ENCODE measurements at places on chromosomes 5 and 9.
A peak's percentile ranks its signal among the peaks of the same experiment; 100 is the strongest.

GRCh38 chr5:64594025-64594424 lies 88.2 kb downstream of the RGS7BP start:
- no peak for DNase-seq

GRCh38 chr9:115845648-115846312 lies 307.8 kb upstream of the PAPPA start:
- DNase-seq: peak; percentile 28

DNA sequence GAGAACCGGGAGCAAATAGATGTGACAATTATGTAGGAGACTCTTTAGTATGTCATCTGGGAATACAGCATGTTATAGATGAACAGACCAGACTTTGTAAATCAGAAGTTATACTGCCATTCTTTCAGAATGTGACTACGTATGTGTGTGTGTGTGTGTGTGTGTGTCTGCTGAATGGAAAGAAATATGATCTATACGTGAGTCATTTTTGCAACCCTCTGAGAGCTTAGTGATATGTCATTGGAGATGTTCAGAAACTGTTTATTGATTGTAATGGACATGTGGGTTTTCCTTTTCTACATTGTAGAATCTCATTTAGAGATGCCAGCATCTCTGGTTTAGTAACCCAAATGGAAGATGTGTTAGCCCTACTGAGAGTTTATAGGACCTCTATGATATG lies 731.5 kb downstream of the TLE1 start:
- no peak for DNase-seq

DNA sequence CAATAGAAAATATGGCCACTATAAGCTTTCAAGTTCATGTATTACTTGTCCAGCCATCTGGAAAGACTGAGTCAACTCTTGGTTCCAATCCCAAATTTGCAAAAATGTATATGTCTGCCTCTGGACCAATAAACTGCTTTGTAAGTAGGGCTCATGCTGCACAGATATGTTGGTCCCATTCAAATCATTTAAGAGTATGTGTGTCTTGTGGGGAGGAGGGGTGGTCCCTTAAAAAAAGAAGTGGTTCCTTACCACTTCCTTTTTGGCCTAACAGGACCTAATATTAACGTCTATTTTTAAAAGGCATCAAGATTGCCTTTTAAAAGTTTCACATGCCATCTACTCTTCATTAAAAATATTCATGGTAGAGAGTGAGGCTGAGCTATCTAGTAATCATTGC lies 214.9 kb downstream of the KCTD16 start:
- no peak for DNase-seq

DNA sequence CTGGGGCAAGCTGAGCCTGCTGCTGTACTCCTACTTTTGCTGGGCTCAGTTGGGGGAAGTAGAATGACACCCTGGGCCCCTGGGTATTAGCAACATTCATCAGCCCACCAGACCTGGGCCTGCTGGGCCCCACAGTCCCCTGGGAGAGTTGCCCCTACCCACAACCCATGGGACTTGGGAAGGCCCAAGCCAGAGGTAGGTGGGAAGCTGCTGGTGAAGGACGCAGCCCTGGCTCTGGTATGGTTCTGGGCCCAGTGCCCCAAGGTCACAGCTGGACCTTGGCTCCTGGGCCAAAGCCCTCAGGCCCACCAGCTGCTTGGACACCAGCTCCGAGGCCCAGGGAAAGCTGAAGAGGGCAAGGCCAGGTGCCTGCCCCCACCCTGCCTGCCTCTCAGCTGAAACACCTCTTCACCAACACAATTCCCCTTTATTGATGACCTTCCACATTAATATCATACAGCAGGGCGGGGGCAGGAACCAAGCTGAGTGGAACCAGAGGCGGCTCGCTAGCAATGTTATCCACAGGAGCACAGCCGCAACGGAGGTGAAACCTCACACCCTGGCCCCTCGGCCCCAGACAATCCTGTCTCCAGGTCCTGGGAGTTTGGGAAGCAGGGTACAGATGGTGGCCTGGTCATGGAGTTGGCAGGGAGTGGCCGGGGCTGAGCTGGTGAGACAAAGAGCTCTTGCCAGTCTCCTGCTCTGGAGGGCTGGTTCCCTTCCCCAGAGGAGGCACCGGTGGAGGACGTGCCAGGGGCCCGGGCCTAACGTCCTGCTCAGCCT lies 13.7 kb downstream of the DOLPP1 start:
- no peak for DNase-seq

GRCh38 chr5:95996904-95997723 lies 35.5 kb upstream of the ELL2 start:
- no peak for DNase-seq

DNA sequence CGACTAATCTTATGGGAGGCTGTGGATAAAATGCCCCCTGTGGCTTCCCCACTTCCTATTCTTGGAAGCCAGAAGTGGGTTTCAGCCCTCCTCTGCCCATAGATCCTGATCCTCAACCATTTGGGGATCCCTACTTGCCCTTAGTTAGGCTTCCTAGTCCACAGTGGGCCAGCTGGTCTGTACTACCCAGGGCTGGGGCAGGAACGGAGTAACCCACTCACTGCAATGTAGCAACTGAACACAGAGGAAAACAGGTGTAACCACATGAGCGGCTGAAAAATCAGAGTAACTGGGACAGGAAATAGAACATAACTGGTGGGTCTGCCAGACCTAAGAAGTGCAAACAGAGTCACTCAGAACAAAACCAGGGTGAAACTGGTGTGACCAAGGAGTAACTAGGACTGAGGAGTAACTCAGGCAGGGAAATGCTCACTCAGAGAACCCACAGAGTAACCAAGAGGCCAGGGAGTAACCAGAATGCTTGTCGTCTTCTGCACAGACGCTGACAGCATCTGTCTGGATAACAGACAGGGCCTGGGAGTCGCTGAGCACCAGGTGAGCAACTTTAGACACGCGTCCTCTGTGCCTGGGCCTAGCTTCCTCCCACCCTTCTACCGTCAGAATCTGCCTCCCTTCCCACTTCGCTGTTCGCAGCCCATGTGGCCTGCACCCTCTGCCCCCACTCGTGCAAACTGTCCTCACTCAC lies 1.0 kb downstream of the AQP3 start:
- DNase-seq: no peak

GRCh38 chr5:95087816-95088317 lies 197.0 kb downstream of the MCTP1 start:
- no peak for DNase-seq

- DNase-seq: no peak
These were observed 32.9 kb downstream of the PALM2AKAP2 start for GRCh38 chr9:109812818-109813281.

- no peak for DNase-seq
These were observed 32.1 kb downstream of the RAI14 start for GRCh38 chr5:34688015-34688810.

GRCh38 chr9:16637911-16638310 lies 232.6 kb downstream of the BNC2 start:
- no peak for DNase-seq

GRCh38 chr9:77916410-77916819 lies 115.2 kb downstream of the GNAQ start:
- DNase-seq: no peak

GRCh38 chr9:117535434-117535833 lies 120.6 kb upstream of the ASTN2 start:
- no peak for DNase-seq

GRCh38 chr5:143271431-143271830 lies 132.1 kb downstream of the NR3C1 start:
- no peak for DNase-seq

- DNase-seq: no peak
These were observed 26.1 kb upstream of the FCN1 start for GRCh38 chr9:134943836-134944235.

DNA sequence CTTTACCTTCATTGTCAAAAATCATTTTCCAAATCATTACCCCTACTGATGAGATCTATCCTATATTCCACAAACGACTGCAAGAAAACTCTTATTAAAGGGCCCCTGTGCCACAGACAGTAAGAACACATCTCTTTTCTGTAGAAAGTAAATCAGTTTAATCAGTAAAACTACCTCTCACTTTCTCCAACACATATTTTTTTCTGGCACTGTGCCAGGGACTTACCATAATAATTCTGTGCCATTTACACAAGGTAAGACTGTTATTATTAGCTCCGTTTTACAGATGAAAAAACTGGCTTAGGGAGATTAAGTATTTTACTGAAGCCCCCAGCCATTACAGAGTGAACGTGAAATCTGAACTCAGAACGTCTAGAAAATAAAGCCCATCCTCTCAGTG lies 587.0 kb upstream of the COX7C start:
- no peak for DNase-seq

All from RKO (cell line).